ENCODE measurements at places on chromosomes 3 and 15.

- no peak for DNase-seq
- no peaks in the 10 kb centered on the region for H3K27me3 ChIP-seq
- H3K36me3 ChIP-seq = no peaks in the 10 kb centered on the region
- no peaks in the 10 kb centered on the region for H3K4me1 ChIP-seq
- no peak overlapping the region for H3K27ac ChIP-seq
- H3K4me3 ChIP-seq = no peak overlapping the region
These were observed 102.3 kb downstream of the TFDP2 start for GRCh38 chr3:142047021-142047369.

DNA sequence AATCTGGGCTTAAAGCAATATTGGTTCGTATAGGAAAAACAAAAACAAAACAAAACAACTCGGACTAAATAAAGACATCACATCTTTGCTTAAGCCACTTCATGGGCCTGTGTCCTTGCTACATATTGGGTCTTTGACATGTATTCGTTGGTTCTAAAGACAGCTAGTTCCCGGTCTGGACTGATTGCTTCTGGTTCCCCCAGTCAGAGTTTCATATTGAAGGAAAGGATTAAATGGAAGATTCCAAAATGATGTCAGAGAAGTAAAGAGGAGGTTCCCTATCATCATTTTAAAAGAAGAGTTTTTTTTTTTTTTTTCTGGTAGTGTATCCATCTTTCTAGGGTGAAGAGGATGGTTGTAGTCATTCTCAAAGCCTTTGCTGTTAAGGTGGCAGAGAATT, 2.3 kb downstream of the OXSR1 start:
- peaks cover 43% of the 10 kb centered on the region for H3K4me1 ChIP-seq
- DNase-seq = no peak
- H3K4me3 ChIP-seq = no peak overlapping the region
- H3K27ac ChIP-seq = no peak overlapping the region

DNA sequence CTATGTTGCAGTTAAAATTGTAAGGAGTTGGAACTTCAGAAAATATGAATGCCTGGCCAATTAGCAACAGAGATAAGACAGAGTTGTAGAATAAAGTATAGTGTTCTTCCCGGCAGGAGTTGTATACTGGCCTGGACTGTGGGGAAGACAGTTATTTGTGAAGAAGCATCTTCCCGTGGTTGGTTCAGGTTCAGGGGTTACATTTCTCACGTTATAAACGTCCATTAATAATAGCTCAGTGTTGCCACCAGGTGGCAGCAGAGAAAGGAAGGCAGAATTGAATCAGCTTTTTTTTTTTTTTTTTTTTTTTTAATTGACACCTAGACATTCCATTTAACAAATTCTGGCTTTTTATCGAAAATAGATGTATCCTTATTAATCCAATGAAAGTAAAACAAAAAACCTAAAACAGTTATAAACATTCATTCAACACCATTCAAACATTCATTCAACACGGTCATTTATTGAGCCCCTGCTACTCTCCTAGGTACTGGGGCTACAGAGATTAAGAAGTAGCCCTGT, 66.4 kb upstream of the NR2E3 start:
- no peak overlapping the region for H3K4me3 ChIP-seq
- no peak overlapping the region for H3K27ac ChIP-seq
- no peaks in the 10 kb centered on the region for H3K27me3 ChIP-seq
- no peaks in the 10 kb centered on the region for H3K4me1 ChIP-seq
- DNase-seq = no peak

- H3K36me3 ChIP-seq = no peaks in the 10 kb centered on the region
- H3K4me3 ChIP-seq = peak overlapping the region; percentile 13
- peak overlapping the region; percentile 70 for H3K27ac ChIP-seq
- H3K4me1 ChIP-seq = peaks cover 12% of the 10 kb centered on the region
- peak; percentile 84 for DNase-seq
- no peaks in the 10 kb centered on the region for H3K27me3 ChIP-seq
These were observed 40.4 kb downstream of the WHAMM start for GRCh38 chr15:82849556-82850512.

- H3K27ac ChIP-seq = no peak overlapping the region
- H3K27me3 ChIP-seq = no peaks in the 10 kb centered on the region
- H3K4me1 ChIP-seq = no peaks in the 10 kb centered on the region
These were observed 32.9 kb upstream of the UTS2B start for GRCh38 chr3:191363221-191363620.

- peaks cover 35% of the 10 kb centered on the region for H3K4me1 ChIP-seq
These were observed 4.5 kb downstream of the SNX22 start for GRCh38 chr15:64155802-64156651.

DNA sequence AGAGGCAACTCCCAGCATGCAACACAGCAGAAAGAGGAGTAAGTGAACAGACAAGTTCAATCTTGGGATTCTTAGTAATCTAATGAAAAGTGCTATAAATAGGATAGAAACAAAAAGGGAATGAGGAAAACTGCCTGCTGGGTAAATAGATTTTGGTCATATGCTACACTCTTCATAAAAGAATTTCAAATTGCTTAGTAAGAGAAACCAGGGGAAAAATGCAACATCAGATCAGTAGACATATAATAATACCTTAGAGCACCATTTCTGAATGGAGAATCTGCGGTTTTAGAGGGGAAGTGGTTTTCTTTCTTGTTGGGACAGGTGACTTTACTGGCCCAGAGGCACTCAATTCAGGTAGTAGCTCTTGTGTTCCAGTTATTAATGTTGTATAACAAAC, 13.4 kb upstream of the TBC1D5 start:
- H3K27me3 ChIP-seq = no peaks in the 10 kb centered on the region
- no peak overlapping the region for H3K27ac ChIP-seq
- H3K4me3 ChIP-seq = no peak overlapping the region
- H3K4me1 ChIP-seq = no peaks in the 10 kb centered on the region
- H3K36me3 ChIP-seq = no peaks in the 10 kb centered on the region
- no peak for DNase-seq

DNA sequence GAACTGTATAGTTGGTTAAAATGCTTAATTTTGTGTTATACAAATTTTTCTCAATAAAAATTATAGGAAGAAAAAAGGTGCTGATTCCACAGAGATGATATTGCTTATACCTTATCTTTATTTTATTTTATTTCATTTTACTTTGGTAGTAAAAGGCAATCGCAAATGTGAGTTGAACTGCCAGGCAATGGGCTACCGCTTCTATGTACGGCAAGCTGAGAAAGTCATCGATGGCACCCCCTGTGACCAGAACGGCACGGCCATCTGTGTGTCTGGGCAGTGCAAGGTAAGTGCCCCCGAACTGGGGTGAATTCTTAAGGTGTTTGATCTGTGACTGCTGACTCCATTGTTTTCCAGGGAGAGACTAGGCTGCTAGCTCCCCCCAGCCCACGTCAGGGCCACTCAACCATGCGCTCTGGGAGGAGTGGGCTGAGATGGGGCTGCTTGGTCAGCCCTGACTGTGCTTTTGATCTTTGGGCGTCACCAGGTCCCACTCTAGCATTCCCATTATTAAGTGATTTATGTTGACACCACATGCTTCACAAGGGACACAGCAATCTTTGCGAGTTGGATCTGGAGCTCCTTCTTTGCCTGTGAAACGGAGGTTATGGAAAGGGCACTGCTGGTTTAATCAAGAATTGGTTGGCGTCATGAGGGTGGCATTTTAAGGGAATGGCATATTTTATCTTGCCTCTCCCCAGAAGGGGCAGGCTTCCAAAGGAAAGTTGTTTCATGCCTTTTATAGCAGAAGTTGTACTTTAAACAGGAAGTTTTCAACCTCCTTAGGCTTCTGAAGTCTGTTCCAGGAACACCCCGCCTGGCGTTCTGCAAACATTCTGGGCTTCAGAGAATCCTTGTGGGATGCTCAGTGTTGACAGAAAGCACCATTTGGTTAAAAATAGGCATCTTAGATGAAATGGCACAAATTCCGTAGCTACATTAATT, 296.5 kb downstream of the THSD4 start:
- no peak for DNase-seq
- no peak overlapping the region for H3K27ac ChIP-seq
- no peaks in the 10 kb centered on the region for H3K36me3 ChIP-seq
- no peak overlapping the region for H3K4me3 ChIP-seq
- no peaks in the 10 kb centered on the region for H3K27me3 ChIP-seq
- H3K4me1 ChIP-seq = peaks cover 7% of the 10 kb centered on the region

DNA sequence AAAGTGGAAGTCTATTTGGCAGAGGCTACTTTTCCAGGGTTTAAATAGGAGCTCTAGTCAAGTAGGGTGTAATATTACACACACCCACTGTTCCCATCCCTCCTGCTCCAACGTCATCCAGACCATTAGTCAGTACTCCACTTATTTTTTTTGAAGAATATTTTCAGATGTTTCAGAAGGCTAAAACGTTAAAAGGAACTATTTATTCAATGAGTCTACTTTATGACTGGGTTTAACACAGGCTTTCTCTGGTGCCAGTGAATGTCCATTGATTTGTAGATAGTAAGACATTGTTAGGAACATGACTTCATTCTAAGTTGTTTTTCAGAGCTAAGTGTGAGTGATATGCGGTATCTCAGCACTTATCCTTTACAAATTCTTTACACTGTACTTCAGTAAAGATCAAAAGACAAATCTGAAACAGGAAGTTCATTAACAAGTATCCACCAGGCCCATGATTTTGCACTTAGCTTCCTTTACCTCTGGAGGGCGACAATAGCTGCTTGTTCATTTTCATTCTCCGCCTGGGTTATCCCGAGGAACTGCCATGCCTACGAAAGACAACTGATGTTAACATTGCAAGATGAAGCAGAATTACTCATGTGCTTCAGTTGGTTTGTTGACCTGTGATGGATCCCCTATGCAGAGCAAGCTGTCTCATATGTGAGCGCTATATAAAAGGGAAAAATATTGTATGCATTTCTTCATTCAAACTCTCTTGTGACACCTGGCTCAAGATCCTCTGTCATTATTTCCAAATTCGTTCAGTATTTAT, 158.7 kb downstream of the USP13 start:
- no peaks in the 10 kb centered on the region for H3K27me3 ChIP-seq
- H3K36me3 ChIP-seq = no peaks in the 10 kb centered on the region
- H3K4me3 ChIP-seq = no peak overlapping the region
- no peaks in the 10 kb centered on the region for H3K4me1 ChIP-seq
- no peak overlapping the region for H3K27ac ChIP-seq
- no peak for DNase-seq
